ENCODE measurements at places on chromosomes 4 and X.

GRCh38 chr4:35793766-35794165 is 450.5 kb downstream of the ARAP2 start:
- no peak for DNase-seq

DNA sequence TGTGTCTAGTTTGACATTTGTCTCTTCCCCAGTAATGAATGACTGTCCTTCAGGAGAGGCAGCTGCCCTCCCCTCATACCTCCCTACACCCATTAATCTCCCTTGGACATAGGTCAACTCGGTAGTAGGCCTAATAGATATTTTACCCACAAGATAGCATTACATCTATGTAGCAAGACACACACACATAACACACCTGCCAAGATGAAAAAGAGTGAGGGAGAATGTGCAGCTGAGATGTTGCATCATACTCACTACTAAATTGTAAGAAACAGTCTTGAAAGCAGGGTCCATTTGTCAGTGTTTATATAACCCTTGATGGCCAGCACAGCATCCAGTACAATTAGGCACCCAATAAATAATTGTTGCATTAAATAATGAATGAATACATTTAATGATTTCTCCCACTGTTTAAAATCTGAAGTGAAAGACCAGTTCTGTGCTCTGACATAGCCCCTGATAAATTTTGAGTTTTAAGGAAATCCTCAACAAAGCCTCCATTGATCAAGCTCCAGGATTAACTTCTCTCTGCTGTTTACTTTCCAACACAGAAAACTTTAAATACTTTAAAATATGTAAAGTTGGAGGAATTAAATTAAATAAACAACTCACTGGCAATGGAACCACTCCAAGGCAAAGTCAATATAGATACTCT is 440.8 kb upstream of the RASGEF1B start:
- no peak for DNase-seq

DNA sequence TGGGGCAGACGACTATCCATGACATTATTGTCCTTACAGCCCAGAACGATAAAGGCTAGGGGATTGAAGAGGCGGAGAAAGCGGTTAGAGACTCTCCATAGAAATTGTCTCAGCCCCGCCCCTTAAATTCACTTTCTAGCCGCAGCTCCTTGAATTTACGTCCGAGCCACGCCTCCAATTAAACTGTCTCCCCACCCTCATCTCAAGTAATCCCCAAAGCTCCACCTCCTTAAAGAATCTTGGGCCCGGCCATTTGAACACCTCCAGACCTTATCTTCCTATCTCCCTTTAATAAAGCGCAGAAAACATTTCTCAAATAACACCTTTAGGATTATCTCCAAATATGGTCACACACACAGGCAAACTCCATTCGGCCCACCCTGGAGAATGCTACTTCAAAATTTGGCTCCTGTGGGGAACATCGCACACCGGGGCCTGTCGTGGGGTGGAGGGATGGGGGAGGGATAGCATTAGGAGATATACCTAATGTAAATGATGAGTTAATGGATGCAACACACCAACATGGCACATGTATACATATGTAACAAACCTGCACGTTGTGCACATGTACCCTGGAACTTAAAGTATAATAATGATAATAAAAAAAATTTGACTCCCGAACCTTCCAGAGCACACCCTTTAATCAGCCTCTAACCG is 7.2 kb upstream of the MAGIX start:
- no peak for DNase-seq

DNA sequence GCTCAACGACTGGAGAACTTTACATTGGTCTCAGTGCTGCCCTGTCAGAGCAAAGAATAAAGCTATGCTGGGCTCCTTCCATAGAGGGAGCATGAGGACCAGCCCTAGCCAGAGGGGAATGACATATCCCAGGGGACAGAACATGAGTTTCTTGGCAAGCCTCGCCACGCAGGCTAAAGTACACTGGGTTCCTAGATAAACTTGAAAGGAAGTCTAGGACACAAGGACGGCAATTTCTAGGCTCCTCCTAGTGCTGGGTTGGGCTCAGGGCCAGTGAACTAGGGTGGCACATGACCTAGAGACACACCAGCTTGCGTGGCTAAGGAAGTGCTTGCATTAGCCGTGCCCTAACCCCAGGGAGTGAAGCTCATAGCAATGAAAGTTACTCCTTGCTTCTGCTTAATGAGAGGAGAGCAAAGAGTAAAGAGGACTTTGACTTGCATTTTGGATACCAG is 141.0 kb downstream of the MAB21L2 start:
- DNase-seq: no peak

GRCh38 chrX:48573690-48574269 is 504 bp upstream of the RBM3 start:
- no peak for DNase-seq

DNA sequence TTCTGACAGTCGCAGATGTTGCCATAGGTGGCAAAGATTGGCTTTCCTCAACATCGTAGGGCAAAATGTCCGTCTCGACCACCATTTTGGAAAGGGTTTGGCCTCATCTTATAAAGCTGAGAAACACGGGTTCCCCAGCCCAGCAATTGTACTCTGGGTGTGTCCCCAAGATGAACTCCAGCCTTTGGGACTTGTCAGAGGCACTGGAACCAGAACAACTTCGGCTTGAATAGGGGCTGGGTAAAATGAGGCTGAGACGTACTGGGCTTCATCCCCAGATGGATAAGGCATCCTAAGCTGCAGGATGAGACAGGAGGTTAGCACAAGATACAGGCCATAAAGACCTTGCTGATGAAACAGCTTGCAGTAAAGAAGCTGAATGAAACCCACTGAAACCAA is 151.9 kb downstream of the CRLF2 start:
- no peak for DNase-seq

- no peak for DNase-seq
These were observed 39.2 kb downstream of the SGMS2 start for GRCh38 chr4:107863850-107864371.

DNA sequence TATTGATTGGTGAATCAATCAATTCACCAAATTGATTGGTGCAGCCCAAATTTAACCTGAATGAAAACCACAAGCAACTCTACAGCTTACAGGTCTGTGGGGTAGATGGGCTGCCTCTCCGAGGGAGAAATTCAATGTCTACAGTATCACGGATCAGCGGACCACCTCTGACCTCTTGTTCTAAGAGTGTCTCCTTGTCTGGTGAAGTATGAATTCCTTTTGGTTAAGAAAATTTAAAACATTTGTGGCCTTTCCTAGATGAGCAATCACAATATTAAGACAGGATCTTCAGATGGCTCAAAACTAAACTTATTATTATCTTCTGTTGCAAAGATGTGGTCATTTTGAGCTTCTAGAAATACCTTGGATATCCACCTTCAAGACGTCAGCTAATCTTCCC is 153.3 kb downstream of the IL15 start:
- no peak for DNase-seq

DNA sequence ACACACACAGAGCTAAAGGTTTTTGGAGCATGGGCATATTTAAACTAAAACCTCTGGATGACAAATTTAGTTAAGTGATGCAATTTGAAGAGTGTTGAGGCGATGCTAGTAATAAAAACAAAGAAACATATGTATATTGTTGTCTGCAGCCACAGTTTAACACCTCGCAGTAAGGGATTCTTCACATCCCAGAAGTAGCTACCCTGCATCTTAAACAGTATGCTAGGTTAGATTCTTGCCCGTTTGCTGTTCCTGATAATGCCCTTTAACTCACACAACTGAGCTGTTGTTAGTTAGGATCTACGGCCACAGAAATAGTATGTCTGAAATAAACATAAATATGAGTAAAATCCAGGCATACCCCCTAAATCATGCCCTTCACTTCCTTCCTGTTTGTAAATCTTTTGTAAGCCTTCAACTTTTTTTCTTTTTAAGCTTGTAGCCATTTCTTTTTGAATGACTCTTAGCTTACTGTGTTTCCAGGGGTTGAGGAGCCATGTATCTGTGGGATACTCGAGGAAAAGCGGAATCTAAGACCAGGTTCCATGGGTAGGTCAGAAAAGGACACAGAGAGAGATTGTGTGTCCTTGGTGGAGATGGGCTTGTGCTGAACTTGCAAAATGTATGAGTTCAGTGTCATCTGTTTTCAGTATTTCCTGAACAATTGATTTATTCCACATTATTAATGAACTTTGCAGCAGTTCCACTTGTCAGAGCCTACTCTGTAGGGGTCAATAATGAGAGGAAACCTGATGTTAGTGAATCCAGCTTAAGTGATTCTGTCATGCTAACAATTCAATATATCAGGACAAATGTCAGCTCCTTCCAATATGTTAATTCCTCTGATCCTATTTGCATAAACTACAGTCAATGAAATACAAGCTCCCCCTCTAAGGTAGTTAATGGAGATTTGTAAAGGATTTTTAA is 349.6 kb downstream of the GPAT3 start:
- no peak for DNase-seq

DNA sequence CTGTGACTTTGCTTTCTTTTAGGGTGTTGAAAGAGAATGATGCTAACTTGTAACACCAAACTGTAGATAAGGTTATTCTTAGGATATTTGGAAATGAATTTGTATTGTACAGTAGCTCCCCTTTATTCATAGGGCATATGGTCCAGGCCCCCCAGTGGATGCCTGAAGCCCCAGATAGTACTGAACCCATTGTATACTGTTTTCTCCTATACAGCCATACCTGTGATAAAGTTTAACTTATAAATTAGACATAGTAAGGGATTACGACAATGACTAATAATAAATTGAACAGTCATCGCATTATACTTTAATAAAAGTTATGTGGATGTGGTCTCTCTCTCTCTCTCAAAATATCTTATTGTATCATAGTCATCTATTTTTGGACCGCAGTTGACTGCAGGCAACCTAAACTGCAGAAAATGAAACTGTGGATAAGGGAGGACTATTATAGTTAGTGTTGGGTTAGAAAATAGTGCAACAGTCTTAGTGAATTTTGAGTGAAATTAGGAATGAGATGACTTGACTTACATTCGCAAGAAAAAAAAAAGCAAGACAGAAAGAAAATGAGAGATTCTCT is 105.1 kb downstream of the CLDN22 start:
- DNase-seq: no peak

DNA sequence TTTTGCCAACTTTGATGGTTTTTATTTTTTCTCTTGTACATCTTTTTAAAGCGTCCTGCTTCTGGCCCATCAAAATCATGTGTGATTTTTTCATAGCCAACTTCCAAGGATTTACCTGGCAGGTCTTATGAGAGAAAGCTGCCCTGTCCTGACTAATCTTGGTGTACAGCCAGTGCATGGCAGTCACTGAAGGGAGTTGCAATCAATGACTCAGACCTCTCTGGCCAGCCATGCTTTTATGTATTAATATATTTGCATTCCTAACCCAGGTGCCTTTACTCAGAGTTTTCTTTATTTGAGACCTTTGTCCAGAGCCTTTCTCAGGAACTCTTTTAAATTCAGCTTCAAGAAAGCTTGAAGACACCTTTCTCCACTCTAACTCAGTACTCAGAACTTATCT is 691.5 kb upstream of the HTR2C start:
- DNase-seq: no peak

DNA sequence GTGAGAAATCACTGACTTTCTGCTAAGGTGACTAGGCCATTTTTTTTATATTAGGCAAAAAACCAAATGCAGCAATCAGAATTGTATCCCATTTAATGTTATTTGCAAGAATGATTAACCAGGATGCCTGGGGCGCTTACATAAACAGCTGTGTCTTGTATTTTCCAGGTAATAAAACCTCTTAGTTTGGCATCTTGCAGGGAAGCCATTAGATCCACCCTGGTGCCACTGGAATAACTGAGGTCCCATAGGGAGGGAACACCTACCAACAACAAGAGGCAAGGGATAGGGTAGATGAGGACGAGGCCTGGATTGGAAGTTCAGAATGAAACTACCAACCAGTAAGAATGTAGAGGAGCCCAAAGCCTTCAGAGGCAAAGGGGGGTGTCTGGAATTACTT is 288.3 kb downstream of the ARHGAP24 start:
- no peak for DNase-seq

Data from activated T-cell treated with anti-CD3 and anti-CD28 coated beads for 1 hour (primary cell).